ENCODE measurements at places on chromosomes 3 and 15.

- DNase-seq: no peak
Measured at GRCh38 chr15:95713324-95713723, 617.2 kb upstream of the NR2F2 start.

DNA sequence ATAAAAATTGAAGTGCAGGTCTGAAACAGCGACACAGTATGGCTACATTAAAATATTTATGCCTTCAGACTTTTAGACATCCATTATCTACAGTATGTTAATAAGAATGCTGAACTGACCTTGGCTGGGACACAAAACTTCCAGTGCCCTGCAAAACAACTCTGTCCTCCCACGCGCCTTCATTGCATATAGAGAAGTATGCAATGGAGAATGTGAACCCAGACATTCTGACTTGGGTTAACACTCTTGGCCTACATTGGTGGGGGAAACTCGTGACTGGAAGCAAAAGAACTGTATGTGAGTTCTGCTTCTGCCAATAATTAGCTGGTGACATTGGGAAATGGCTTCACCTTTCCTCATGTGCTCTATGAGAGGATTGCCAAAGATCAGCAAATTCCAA, 110.5 kb upstream of the SLC24A5 start:
- DNase-seq: no peak

- DNase-seq: no peak
Measured at GRCh38 chr3:113660896-113661295, 35.5 kb downstream of the USF3 start.

DNA sequence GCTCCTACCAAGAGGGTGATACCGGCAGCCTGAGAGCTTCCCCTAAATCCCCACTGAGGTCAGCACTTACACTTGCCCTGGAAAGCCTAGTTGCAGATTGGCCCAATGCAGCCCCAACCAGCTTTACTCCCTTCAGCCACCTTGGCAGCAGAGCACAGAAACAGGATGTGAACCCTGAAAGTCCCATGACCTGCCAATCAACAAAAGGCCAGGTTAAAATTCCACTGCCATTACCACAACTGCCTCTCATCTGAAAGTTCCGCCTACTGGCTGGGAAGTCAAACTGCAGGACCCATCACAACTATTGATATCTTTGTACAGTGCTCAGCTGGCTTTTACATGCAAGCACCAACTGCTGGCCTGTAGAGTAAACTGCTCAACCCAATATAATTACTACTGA, 156.2 kb downstream of the ZMAT3 start:
- DNase-seq: no peak

DNA sequence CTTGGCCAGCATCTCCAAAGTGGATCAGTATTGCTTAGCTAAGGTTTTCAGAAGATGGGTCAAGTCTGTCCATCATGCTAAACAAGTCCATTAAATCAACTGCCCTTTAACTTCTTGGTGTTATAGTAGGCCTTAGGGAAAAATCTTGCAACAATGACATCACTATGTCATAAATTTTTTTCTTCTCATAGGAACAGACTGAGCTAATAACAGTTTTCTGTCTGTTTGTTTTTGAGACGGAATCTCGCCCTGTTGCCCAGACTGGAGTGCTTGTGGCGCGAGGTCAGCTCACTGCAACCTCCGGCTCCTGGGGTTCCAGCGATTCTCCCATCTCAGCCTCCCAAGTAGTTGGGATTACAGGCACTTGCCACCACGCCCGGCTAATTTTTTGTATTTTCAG, 94.2 kb downstream of the EFL1 start:
- no peak for DNase-seq

DNA sequence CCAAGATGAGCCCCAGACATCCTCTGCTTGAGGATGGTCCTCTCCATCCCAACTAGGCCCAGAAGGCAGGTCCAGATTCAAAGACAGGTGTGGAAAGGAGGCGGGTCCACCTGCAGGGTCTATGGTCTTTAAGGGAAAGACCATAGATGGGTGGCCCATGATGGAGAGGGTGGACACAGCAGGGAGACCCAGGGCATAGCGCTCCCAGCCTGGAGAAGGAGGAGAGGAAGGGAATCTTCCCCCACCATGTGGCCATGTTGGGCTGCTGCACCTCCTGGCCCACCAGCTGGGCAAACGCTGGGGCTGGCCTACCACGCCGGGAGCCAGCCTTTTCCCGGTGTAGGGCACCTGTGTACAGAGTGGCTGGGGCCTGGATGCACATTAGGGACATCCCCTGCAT, 265.2 kb upstream of the TLE3 start:
- no peak for DNase-seq

DNA sequence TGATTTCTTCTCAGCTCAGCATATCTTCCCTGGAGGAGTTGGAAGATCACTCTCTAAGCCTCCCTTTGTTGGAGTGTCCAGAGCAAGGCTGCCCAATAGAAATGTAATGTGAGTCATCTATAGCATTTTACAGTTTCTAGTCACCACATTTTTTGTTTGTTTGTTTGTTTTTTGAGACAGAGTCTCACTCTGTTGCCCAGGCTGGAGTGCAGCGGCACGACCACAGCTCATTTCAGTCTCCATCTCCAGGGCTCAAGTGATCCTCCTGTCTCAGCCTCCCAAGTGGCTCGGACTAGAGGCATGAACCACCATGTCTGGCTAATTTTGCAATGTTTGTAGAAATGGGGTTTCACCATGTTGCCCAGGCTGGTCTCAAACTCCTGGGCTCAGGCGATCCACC, 21.3 kb downstream of the KLHL6 start:
- DNase-seq: no peak

- no peak for DNase-seq
Measured at GRCh38 chr3:171704002-171704401, 106.3 kb downstream of the PLD1 start.

GRCh38 chr3:158769952-158770740, 31.7 kb upstream of the MFSD1 start:
- DNase-seq: peak; percentile 17

DNA sequence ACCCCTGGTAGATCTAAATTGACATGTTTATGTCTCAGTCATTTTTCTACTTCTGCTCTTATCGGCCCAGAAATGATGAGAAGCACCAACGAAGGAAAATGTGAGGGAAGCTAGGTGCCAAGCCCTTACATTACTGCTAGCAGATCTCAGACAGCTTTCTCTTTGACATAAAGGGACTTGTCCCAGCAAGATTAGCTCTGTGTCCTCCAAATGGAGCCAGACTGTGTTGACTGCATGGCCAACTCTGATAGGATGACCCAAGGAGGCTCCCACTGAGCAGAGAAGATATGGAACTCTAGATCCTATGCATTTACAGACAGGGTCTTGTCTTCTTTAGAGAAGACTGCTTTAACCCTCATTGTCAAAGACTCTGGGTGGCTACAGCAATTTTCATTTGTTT, 2.8 kb upstream of the MCTP2 start:
- no peak for DNase-seq

- no peak for DNase-seq
Measured at GRCh38 chr15:59993950-59994401, 10.1 kb upstream of the FOXB1 start.

DNA sequence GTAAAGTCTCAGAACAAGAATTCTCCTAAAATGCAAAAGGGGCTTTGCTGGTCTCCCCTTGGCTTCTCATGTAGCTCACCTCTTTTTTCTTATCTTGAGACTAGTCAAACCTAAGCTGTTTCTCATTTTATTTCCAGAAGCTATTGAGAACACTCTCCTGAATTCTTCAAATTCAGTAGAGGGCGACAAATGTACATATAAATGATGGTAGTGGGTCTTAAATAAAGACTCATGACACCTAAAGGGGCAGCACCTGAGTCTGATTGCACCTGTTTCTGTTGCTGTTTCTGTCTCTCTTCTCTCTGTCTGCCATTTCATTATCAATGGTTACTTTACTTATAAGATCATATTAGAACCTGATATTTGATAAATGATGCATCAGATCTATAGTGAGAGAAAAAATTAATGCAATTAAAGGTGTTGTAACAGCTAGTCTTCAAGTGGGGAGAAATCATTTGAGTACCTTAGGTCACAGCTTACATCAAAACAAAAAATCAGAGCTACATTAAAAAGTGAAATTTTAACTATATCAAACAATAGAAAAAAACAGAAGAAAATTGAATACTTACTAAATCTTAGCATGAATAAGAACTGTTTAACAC, 7.0 kb downstream of the ADIPOQ start:
- no peak for DNase-seq

DNA sequence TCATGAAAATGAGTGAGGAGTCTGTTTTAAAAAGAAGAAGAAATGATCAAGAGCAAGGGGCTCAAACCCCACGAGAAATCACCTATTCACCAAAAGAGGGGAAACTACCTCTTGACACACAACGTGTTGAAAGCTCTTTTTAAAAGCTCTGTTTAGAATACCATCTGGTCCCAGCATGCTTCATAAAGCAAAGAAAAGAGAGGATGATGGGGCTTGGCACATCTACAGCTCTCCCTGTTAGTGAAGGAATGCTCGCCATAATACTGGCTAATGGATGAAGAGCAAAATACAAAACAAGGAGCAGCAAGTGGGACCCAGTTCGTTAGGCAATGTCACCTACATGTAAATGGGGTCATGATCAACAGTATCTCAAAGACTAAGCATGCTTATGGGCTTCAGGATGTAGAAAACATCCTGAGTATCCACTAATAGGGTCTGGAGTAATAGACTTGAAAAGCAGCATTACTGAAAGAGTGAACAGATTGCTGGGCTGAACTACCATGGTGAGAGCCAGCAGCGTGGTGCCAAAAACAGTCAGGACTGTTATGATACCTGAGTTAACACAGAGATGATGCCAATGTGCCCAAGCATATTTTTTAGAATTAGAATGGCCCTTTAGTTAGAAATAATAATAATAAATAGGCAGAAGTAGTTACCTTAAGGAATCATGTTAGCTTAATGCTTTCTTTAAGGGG, 159.7 kb upstream of the POU1F1 start:
- DNase-seq: no peak

DNA sequence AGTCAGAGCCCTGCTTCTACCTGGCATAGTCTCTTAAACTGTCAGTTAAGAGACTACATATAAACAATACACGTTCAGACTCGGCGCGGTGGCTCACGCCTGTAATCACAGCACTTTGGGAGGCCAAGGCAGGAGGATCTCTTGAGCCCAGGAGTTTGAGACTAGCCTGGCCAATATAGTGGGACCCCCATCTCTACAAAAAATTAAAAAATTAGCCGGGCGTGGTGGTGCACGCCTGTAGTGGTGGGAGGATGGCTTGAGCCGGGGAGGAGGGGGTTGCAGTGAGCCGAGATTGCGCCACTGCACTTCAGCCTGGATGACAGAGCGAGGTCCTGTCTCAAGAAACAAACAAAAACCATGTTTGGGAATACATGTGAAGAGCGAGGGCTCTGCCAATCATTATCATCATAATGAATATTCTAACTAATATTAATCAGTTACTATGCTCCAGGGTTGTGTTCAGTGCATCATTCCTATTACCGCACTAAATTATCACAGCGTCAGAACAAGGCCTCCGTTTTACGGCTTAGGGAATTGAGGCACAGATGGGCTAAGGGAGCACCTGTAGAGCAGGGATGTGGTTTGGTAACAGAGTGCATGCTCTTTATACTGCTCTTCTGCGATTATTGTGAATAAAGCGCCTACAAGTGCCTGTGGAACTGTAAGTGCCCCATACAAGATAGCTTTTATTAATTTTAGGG, 844 bp upstream of the UQCC5 start:
- DNase-seq: no peak

Measured in NCI-H510A (cell line).